ENCODE measurements at places on chromosomes 7 and 10.

- no peak for DNase-seq
Measured at GRCh38 chr7:129055294-129055816, 444 bp upstream of the TNPO3 start.

DNA sequence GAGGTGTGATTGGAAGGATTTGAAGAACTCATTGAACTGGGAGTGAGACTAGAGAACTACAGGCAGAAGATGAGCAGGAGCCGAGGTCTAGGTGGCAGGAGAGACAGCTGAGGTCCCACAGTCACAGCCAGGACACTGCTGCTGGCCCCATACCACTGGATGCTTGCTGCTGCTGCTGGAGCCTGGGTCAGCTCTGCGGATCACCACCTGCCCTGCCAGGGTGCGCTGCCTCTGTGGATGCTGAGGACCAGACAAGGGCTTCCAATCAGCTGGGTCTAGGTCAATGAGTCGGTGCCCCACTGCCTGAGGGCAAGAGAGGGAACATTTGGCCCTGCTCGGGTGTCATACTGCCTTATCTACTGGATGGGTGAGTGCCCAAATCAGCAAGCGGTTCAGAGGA, 94.4 kb downstream of the FRMD4A start:
- DNase-seq: no peak

GRCh38 chr7:54161621-54162020, 380.6 kb upstream of the VSTM2A start:
- DNase-seq: no peak

- DNase-seq: no peak
Measured at GRCh38 chr7:142513178-142513955, 235.9 kb upstream of the PRSS1 start.

DNA sequence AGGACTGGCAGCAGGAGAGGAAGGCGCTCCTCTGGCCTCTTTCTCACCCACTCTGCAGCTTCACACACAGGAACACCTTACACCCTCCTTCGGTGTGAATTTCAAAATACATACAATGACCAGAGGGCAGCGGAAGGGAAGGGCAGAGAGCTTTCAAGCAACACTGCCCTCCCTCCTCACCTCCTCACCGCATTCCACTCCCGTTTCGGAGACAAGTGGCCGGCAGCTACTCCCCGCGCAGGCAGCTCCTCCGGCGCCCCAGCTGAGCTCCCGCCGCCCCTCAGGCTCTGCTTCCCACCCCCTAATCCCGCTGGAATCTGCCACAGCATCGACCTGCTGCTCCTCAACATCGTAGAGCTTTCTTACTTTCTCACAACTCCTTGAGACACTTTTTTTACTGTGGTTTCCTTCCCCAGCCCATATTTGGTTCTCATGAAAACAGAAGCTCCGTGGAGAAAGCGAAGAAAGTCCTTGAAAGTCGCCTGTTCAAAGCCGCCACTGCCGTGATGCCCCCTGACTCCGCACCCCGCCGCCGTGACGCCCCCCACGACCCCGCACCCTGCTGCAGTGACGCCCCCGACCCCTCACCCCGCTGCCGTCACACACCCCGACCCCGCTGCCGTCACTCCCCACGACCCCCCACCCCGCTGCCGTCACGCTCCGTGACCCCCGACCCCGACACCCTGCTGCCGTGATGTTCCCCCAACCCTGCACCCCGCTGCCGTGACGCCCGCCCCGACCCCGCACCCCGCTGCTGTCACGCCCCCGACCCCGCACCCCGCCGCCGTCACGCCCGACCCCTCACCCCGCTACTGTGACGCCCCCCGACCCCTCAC, 14.6 kb upstream of the GPER1 start:
- no peak for DNase-seq

DNA sequence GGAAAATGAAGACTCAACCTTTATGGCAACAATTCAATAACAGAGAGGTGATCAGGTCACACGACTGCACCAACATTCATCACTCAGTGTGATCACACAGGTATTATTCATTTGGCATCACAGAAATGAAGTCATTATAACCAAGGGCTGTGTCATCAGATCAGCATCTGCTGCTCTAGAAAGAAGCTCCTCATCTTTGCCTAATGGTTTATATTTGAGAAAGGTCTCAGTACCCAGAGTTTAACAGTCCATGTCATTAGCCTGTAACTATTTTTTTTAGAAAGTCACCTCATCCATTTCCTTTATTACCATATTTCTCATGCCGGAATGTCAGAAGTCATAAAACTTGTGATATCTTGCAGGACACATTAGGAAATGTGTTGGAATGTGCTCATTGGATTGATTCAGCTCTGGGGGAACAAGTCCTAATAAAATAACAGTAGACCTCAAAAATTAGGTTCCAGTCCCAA, 45.1 kb upstream of the PRKG1 start:
- DNase-seq: no peak

DNA sequence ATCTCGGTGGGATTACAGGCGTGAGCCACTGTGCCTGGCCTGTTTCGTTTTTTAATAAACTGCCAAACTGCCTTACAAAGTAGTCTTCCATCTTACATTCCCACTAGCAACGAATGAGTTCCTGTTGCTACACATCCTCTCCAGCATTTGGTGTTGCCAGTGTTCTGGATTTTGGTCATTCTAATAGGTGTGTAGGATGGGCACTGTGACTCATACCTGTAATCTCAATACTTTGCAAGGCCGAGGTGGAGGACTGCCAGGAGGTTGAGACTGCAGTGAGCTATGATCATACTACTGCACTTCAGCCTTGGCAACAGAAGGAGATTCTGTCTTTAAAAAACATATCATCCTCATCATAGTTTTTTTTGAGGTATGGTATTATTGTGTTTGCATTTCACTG, 21.4 kb upstream of the RSBN1L start:
- no peak for DNase-seq

DNA sequence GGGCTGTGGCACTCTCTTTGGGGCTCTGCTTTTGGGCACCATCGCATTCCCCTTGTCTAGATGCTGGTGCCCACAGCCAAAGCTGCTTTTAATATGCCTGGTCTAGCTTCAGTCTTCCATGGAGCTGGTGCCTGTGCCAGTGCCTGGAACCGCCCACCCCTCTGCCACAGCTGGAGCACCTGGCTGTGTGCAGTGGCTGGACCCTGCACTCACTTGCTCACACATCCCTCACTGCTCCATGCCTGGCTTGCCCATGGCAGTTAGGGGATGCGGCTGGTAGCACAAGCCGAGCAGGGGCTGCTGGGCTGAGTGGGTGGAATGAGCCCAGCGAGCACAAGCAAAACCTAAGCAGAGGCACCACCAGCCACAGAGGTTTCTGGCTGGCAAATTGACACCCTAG, 1145.9 kb upstream of the LRRTM3 start:
- DNase-seq: no peak

- no peak for DNase-seq
Measured at GRCh38 chr7:47528471-47528870, 53.4 kb downstream of the TNS3 start.

GRCh38 chr10:360653-361052, 225.4 kb downstream of the ZMYND11 start:
- DNase-seq: no peak

DNA sequence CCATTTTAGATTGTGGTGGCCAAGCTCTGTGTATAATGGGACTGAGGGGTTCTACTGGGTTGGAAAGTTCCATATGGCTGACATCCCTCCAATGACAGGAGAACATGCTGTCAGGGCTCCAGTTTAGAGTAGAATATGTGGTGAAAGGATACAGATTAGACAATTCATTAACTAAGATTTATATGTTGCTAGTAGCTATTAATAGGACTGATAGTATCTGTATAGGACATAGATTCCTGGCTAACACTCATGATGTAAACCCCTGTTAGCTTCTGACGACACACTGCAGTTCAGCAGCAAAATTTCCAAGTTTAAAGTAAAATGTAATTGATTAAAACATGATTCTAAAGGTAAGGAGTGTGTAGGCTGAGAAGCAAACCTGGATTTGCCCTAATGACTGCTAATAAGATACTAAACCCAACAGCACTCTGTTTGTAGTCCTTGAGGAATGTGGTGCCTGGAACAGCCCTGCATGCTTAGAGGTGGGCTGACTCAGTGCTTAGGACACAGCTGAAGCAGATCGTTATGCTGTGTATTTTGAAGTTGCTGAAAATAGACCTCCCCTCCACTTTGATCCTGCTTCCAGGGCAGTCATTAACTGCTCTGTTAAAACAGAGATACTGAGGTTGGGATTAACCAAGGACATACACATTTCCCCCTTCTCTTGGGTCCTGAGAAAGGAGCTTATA, 1129.6 kb downstream of the SORCS3 start:
- no peak for DNase-seq

DNA sequence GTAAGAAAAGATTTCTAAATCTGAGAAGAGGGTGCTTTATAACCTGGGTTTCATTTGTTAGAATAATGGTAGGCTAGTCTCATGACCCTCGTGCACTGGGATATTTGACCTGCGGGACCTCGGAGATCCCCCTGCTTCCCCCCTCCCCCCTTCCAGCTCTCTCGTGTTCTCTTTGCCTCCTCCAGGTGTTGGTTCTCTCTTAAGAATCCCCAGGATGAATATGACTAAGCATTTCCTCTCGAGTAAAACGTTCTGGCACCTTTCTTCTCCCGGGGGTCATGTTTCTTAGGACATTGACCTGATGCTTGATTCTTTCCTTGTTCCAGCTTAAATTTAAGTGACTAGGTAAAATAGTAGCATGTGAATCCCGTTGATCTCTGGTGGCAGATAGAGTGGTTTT, 71.2 kb downstream of the SHH start:
- no peak for DNase-seq

GRCh38 chr10:61000769-61001730, 57.1 kb upstream of the RHOBTB1 start:
- DNase-seq: peak; percentile 24

- DNase-seq: peak; percentile 39
Measured at GRCh38 chr7:2166625-2167280, 66.0 kb downstream of the MAD1L1 start.

- peak; percentile 18 for DNase-seq
Measured at GRCh38 chr10:100878291-100878910, 34.4 kb upstream of the SLF2 start.

DNA sequence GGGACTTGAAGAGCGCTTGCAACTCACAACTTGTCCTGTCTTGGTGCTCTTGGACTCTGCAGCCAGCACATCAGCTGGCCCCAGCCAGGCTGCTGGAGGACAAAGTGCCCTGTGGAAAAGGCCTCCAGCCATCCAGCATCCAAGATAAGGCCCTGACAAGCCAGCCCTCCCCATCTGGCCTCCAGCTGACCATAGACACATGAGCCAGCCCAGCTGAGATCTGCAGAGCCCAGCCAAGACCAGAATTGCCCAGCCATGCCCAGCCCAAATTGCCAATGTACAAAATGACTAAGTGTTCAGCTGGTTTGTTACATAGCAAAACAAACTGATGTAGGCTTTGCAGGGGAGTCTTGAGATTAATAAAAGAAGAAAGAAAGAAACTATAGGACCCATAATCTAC, 36.0 kb upstream of the FRMD4A start:
- no peak for DNase-seq

- no peak for DNase-seq
Measured at GRCh38 chr10:86251426-86251825, 115.2 kb downstream of the GRID1 start.

GRCh38 chr7:129008645-129009414, 46.1 kb downstream of the TNPO3 start:
- no peak for DNase-seq

- DNase-seq: no peak
Measured at GRCh38 chr10:86857128-86857721, 100.2 kb downstream of the MMRN2 start.

DNA sequence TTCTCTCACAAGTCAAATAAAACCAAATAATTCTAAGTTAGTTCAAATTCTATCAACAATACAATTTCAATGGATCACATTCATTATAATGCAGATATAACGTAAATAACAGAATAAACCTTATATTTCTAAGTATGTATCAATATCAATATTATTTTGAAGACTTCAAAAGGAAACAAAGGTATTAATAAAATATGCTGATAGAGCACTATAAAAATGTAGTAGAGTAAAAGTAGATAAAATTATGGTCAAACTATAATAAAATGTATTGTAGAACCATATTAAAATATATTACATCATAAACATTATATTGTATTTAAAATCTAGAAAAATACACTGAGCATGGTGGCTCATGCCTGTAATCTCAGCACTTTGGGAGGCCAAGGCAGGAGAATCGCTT, 23.5 kb upstream of the NRCAM start:
- no peak for DNase-seq

GRCh38 chr7:106915407-106915806, 50.3 kb downstream of the PIK3CG start:
- DNase-seq: no peak

DNA sequence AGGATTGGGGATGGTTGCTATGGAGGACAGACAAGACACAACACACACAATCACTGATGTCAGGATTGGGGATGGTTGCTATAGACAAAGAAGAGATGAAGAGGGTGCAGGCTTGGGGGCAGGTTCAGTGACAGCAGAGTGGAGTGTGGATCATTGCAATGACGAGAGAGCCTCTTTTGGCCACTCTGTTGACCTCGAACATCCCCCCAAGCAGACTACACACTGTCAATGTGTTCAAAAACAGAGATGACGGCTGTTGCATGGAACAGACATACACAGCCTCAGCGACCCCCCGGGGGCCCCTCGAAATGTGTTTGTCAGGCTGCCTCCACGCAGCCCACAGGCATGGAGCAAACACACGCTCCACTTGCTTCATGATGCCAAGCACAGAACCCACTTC, 133.0 kb downstream of the PTPRN2 start:
- DNase-seq: no peak

DNA sequence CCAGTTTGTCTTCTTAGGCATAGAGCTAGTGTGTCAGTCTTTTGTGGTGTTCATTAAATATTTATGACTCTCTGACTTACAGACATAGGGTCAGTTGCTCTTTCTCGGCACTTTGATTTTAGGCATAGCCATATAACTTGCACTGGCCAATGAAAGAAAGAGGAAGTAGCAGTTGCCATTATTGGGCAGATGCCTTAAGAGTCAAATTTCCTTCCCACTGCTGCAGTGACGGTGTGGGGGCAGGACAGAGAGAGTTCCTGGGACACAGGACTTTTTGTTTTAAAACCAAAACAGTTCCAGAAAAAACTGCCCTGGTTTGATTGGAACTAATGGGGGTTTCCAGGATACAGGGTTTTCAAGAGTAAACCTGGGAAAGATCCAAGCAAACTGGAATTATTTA, 60.2 kb upstream of the PHF14 start:
- no peak for DNase-seq

DNA sequence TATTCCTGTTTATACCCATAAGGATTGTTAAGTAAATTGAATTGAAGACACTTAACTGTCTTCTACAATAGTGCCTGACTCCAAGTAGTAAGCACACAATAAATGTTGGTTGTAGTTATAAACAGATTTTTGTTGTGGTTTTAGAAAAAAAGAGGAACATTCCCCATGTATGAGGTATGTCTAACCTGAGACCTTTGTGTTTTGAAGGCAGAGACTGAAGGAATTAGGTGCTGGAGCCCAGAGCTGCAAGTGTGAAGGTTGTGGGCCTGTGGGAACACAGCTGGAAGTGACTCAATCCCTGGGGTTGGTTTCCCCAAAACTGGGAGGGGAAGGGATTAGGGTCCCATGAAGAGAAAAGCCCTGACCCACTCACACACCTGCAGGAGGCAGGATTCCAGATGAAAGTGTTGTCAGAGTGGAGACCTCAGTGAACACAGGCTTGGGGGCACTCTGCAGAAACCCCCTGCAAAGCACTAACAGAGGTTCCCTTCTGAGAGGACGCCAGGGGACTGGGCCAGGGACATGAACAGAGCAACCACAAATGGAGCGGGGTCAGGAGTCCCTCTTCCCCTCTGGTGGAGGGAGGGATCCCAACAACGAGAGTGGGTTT, 265.1 kb upstream of the KLF14 start:
- no peak for DNase-seq

GRCh38 chr10:24882047-24882698, 70.2 kb downstream of the PRTFDC1 start:
- no peak for DNase-seq

All from substantia nigra (tissue), 51 donors.